ENCODE measurements at places on chromosomes 2 and 18.
A peak's percentile ranks its signal among the peaks of the same experiment; 100 is the strongest.

GRCh38 chr2:200383380-200384110 lies 77.1 kb downstream of the SPATS2L start:
- DNase-seq, result no peak

GRCh38 chr2:14903709-14904374 lies 271.3 kb downstream of the LRATD1 start:
- peak; percentile 18 for DNase-seq

DNA sequence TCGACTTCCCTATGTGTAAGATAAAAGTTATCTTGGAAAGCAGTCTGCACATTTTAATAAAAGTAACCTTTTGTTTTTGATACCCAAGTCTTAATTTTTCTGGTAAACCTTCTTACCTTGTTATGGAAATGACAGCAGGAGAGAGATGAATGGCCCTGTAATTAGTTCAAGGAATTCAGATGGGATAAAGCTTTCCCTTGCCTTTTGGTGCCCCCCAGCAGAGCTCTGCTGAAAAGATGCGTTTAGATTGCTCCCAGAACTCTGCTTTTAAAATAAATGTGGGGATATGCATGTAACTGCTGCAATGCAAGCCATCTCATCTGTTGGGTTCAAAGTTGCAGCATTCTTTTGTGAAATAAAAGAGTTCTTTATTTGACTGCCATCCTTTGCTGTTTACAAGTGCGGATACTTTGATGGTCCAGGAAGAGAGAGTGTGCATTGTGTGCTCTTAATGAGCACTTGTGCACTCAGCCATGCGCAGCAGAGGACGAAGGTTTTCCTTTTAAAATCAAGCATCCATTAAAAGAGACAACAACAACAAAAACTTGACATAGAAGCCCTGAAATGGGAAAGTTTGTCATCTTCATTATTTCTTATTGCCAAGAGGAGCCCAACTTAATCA lies 176.7 kb upstream of the ST6GAL2 start:
- DNase-seq, result no peak

- no peak for DNase-seq
Measured at GRCh38 chr2:240615820-240616547, 9.3 kb upstream of the GPR35 start.

DNA sequence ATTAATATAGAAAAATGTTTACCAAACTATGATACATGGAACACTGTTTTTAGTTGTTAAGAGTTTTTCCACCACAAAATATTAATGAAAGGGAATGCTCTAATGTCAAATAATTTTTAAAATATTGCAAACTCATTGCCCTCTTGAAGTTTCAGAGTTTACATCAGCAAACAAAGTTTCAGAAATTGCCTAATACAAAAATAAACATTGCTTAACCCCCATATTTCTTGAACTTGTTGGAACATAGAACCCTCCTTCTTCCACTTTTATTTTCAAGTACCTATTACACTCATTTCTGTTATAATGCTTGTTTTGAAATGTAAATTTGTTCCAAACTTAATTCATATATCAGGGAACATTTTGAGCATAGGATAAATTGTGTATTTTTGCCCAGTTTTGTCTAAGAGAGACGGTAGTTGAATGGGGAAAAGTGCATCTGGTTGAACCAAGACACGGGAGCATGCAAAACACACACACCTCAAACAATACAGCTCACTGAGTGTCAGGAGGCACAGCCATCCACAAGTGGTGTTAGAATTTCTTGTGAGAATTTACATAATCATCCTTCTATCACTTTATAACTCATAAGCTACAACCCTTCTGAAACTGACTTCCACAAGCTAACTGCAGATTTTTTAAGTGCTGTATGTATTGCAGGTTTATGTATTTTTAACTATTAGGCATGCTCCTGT lies 5.3 kb upstream of the MC4R start:
- DNase-seq, result no peak

- DNase-seq, result no peak
Measured at GRCh38 chr2:73172963-73173362, 29.4 kb upstream of the NOTO start.

- DNase-seq, result no peak
Measured at GRCh38 chr2:103249462-103249861, 487.6 kb downstream of the TMEM182 start.

GRCh38 chr18:56235071-56235470 lies 403.3 kb downstream of the TXNL1 start:
- no peak for DNase-seq

DNA sequence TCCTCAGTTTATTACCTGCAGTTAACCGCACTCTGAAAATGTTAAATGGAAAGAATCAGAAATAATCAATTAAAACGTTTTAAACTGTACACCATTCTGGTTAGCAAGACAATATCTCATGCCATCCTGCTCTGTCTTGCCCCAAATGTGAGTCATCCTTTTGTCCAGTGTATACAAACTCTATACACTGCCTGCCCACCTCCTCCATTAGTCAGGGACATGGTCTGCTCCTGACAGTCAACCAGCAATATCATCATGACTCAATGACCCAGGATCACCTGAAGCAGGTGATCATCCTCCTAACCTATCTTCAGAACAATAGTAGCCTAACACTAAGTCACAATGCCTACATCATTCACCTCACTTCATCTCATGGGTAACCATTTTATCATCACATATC lies 214.7 kb downstream of the KCNH7 start:
- DNase-seq, result no peak

- no peak for DNase-seq
Measured at GRCh38 chr2:174614261-174614660, 16.7 kb upstream of the WIPF1 start.

GRCh38 chr2:226320076-226320948 lies 479.3 kb downstream of the IRS1 start:
- DNase-seq, result no peak

GRCh38 chr2:121469356-121469755 lies 61.3 kb upstream of the RNU4ATAC start:
- no peak for DNase-seq

DNA sequence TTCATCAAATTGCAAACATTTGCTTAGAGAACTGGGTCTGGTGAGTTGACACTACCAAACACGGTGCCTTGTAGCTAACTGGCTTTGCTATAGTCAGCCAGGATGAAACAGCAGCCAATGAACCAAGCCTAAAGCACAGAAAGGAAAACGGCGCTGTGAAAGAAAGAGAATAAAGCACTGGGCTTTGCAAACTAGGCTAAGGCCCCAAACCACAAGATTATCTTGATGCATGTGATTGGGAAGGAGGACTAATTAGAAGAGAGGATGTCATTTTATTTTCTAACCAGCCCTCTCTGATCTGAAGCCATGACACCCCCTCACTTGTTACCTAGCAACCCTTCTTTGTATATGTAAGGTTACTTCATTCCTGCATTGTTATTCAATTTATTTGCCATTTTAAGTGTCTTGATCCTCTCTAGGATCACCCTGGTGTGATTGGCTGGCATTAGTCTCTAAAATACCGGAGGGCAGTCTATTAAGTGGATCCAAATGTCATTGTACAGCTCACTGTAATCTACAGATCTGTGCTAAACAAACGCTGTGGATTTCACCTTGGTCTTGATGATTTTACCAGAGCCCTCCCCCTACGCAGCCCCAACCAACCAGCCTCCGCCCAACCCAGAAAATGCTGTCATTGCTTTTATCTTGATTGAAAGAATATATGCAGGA lies 395.4 kb upstream of the ACVR2A start:
- peak; percentile 4 for DNase-seq

DNA sequence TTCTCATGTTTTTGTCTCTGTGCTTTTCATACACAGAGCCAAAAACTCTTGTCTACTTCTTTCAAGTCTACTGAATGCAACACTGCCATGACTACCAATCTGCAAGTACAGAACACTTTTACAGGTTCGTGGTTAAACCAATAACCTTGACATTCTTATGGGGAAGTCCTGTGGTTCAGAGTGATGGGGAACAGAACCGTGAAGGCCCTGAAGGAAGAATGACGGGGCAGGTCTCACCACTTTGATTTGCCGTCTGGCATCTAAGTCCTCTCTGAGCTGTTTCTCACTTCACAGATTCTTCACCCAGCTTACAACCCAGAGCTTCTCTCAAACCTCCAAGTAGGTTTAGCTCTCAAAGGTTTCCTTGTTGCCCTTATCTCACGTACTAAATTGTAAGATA lies 117.5 kb upstream of the SNTG2 start:
- no peak for DNase-seq

- no peak for DNase-seq
Measured at GRCh38 chr18:45361125-45361851, 254.0 kb upstream of the SLC14A2 start.

GRCh38 chr2:187842978-187843847 lies 289.0 kb upstream of the TFPI start:
- no peak for DNase-seq

GRCh38 chr2:133362061-133362476 lies 206.2 kb downstream of the NCKAP5 start:
- no peak for DNase-seq

DNA sequence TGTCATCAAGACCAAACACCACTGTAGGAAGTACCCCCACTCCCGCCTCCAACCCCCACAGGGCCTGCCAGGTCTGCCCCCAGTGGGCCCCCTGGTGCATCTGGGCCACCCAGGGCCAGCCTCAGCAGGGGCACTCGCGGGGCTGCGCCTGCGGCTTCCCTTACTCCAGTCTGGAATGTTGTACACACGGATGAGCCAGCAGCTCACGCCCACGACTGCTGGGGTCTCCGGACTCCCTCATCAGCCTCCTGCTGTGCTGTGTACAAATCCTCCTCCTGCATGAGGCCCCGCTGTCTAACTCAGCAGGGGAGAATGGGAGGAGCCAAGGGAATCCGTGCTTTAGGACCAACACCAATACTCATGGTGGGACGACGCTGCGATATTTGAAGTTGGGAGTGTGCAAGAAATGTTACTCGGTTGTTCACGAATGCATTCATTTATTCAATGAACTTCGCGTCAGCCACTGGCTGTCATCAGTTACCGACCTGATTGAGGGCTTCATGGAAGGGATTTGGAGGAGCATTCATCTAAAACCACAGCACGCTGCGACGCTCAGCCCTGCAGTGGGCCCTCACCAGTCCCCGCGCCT lies 654 bp upstream of the ASB1 start:
- DNase-seq, result no peak

DNA sequence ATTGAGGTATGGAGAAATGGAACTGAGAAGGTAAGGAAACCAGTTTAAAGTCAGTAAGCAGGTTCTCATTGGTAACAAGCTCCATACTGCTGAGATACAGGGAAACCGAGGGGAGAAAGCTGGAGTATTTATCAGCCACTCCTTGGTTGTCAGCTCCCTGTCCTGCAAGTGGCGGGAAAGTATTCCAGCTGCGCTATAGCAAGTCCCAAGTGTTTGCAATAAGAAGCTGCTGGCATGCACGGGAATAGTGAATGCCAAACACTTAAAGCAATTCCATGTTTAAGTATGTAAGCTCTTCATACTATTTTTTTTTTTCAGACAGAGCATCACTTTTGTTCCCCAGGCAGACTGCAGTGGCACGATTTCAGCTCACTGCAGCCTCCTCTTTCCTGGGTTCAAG lies 1601.1 kb downstream of the SUCLG1 start:
- DNase-seq, result no peak

- no peak for DNase-seq
Measured at GRCh38 chr2:59585655-59586054, 967.8 kb downstream of the BCL11A start.

- no peak for DNase-seq
Measured at GRCh38 chr2:2775018-2775417, 443.9 kb upstream of the MYT1L start.

DNA sequence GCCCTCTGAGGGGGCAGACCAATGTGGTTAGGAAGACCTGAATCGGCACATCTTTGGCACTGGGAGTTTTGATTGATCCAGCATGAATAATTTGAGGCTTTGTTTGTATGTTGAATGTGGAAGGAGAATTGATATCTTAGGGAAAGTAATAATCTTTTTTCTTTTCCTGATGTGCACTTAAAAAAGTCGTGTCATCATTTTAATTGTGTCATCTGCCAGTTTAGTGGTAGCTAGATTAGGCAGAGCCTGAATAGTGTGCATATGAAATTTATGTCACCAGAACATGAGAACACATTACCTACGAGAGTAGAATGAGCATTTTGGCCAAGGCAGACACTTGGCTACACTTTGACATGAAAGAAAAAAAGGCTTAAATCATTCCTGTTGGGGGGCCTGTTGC lies 79.5 kb downstream of the KIF5C start:
- DNase-seq, result no peak

- no peak for DNase-seq
Measured at GRCh38 chr18:75783566-75784281, 356.2 kb upstream of the SMIM21 start.

- DNase-seq, result no peak
Measured at GRCh38 chr2:173874003-173874893, 90.9 kb downstream of the SP3 start.

DNA sequence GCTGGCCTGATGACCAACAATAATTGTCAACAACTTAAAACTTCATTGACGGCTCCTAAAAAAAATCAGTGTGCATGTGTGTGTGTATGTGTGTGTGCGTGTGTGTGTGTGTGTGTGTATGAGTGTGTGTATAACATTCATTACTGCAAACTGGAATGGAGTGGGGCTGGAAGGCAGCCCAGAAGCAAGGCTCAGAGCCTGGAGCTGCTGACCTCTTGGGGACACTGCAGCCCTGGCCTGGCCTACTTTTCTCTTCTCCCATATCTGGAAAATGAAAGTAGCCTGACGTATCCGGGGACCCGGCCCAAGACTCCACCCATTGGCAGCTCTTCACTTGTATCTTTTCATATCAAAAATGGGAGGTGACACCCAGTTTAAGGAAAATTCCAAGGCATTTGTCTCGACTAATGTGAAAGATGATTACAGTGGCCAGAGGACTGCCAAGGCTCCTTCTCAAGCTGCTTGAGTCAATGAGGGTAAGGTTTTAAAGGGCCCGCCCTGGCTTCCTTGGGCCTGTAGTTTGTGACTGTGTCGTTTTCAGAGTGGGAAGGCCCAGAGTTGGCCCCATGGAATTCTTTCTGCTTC lies 72.4 kb upstream of the IL1R1 start:
- DNase-seq, result no peak

GRCh38 chr2:123512547-123512946 lies 512.5 kb upstream of the CNTNAP5 start:
- no peak for DNase-seq

DNA sequence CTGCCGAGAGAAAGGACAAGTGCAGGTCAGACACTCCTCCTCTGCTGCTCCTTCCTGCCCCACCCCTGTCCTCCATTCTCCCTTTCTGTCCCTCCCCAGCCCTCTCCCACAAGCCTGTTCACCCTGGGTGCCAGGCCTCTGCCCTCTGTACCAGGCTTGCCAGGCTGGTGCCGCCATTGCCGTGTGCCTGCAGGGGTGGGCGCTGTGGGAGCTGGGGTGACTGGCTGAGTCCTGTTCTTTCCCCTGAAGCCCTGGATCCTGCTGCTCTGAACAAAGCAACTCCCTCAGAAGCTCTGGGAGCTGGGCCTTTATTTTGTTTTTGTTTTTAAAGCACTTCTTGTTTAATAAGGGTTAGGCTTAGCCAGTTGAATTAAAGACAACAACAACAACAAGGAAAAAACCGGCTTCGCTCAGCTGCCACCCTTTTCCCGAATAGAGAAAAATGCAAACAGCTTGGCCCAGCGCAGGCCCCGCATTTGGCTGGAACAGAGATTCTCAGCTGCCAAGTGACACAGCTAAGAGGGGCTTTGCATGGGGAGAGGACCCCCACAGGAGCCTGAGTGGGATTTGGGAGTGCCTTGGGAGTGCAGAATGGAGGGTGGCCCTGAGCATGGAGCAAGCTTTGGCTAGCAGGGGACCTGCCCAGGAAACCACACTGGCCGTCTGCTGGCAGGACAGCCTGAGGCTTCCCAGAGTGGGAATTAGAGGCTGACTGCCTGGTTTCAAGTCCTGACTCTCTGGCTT lies 9.1 kb downstream of the PCARE start:
- no peak for DNase-seq

- no peak for DNase-seq
Measured at GRCh38 chr18:76505614-76506013, 10.6 kb upstream of the ZNF516 start.

- DNase-seq, result no peak
Measured at GRCh38 chr2:177501186-177501585, 108.6 kb downstream of the AGPS start.

All from stimulated activated CD8-positive, alpha-beta memory T cell treated with anti-CD3 and anti-CD28 coated beads, Interleukin-7, amount 100 ng/mL, for 48 hours (primary cell).